ENCODE measurements at places on chromosomes 6 and 20.

DNA sequence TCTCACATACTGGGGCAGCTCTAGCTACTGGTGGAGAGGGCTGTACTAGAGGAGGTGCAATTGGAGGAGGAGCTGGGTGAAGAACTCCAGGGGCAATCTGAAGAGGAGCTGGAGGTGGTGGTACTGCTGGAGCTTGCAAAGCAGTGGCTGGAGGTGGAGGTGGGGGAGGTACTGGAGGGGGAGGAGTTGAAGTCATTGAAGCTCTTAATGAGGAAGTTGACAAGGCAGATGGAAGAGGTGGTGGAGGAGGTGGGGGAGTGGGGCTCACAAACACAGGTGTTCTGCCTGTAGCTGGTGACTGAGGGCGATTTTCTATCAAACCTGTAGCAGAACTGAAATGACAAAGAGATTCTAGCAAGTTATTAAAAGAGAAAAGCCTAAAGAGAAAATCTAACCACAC lies 77.6 kb downstream of the WASF1 start:
- peak; percentile 54 for DNase-seq

DNA sequence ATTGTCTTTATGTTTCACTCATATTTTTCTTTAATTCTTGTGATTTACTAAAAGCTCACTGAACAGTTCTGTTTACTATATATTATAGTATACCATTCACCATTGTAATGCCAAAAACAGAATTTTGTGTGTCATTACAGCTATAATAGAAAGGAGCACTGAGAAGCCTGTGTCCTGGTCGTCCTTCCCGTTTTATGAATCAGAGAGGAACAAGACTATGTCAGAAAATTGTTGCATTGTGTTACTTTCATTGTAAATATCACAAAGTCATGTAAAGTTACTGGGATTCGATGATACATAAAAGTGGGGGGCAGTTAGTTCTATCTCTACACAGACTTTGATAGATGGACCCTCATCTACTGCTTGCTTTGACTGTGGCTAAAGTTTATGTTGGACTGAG lies 145.1 kb downstream of the QKI start:
- no peak for DNase-seq

DNA sequence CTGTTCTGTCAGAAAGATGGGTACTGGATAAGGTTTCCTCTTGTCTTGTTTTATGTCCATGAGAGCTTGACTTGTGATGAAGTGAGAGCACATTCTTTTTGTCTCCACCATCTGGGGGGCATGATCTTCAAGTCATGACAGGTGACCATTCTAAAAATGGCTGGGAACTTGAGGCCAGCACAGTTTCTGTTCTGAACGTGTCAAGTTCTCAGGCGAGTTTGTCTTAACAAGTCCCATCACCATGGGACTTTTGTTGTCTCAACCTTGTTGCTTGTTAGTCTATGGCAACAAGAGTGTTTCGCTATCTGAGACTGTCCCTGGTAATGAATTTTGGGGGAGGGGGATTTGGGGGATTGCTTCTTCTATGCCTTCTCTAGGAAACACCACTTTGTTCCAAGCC lies 25.6 kb upstream of the ENPP4 start:
- DNase-seq, result no peak

GRCh38 chr20:1813674-1814635 lies 81.3 kb upstream of the SIRPA start:
- DNase-seq, result no peak

GRCh38 chr6:13854716-13855250 lies 40.4 kb upstream of the MCUR1 start:
- DNase-seq, result no peak

DNA sequence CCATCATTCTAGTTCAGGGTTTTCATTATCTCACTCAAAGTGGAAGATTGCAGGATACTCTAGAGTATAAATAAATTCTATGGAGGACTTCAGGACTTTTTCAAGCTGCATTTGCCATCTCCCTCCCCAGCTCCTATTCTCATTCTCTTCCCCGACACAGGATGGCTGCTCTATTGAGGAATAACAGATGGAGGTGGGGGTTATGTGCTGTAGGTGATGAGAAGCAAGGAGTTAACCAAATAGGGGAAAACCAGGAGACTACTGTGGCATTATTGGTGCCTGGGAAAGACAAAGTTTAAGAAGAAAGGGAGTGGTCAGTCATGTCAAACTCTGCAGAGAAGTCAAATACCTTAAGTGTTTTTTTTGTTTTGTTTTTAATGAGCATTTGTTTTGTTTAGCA lies 109.3 kb downstream of the GRIK2 start:
- DNase-seq, result no peak

DNA sequence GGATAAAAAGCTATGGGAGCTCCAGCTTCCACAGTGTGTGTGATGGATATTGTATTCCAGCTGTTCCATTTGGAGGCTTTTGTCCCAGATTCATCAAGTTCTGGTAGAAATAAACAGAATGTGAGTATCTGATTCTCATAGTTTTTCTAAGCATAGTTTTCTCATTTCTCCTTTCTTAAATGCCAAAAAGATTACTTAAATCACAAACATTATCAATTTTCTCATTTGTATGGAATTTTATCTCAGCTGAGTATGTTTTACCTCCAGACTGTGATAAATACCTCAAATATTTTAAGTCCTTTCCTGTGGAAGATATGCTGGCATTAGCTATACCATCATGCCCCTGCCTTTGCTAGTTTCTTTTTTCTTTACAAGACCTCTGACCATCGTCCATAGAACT lies 767.3 kb downstream of the TFAP2A start:
- DNase-seq, result no peak
